ENCODE measurements at places on chromosomes 13 and 19.

DNA sequence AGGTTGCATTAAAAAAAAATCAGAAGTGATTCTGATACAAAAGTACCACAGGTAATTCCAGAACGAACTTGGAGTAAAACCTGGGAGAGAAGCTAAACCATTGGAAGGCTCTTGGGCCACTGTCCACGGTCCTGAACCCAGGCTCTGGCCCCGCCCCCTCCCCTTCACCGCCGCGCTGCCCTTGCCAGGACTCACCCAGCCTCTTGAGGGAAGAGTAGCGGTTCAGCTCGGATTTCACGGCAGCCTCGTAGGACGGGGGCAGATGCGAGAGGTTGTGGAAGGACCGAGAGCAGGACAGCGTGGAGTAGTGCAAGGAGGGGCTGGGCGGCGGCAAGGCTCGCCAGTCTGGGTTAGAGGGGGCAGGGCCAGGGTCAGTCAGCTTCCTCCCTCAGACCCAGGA, 5.7 kb downstream of the SHISA7 start:
- DNase-seq, result no peak

GRCh38 chr19:49823472-49823871, 5.4 kb downstream of the MED25 start:
- DNase-seq, result no peak

DNA sequence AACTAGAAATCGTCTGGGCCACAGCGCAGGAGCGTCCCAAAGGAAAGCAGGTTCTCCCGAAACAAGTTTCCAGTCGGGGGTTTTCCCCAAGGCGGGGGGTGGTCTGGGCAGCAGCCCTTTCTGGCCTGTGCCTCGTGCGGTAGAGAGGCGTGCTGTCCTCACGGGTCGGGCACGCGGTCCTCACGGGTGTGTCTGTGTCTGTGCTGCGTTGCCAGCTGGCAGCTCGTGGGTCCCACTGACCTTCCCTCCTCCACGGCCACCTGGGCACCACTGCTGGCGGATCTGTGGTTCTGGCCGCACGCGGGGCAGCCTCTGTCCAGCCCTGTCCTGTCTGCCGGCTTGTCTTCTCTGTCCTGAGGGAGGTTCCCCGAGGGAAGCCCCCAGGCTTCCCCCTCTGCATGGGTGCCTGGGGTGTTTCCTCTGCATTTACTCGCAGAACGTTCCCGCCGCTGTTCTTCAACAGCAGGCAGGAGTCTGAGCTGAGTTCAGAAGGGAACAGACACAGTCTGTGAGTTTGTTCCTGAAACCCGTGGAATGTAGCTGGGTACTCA, 98.2 kb upstream of the MCF2L start:
- no peak for DNase-seq

DNA sequence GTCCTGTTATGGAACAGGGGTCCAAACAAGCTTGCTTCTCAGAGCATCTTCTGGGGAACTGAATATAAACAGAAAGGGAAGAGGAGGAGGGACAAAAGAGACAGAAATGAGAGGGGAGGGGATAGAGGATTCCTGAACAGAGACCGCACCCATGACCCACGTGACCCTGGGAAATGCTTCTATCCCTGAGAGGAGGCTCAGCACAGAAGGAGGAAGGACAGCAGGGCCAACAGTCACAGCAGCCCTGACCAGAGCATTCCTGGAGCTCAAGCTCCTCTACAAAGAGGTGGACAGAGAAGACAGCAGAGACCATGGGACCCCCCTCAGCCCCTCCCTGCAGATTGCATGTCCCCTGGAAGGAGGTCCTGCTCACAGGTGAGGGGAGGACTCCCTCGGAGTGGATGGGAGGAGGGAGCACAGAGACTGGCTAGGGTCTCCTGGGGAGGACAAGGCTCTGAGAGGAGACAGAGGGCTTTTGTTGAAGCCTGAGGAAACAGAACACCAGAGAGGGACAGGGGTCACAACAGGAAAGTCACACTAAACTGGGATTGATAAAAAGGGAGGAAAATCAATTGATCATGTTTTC, at the start of gene CEACAM6:
Gene CEACAM6, plus strand, starts transcription at position 203 of the 586 bp plus-strand sequence. Its CDS starts 109 bp downstream, at position 312.
- no peak for DNase-seq

DNA sequence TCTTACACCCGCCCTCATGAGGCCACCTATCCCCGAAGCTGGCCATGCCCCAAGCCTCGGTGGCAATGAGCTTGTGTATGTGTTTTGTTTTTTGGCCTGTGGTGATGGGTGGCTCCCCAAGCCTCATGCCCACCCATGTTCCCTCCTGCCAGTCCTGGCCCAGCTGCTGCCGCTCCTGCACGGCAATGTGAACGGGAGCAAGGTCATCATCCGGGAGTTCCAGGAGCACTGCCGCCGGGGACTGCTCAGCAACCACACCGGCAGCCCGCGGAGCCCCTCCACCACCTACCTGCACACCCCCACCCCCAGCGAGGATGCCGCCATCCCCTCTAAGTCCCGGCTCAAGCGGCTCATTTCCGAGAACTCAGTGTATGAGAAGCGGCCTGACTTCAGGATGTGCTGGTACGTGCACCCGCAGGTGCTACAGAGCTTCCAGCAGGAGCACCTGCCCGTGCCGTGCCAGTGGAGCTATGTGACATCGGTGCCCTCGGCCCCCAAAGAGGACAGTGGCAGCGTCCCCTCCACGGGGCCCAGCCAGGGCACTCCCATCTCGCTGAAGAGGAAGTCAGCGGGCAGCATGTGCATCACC, 24.6 kb downstream of the UBXN6 start:
- DNase-seq, result no peak

DNA sequence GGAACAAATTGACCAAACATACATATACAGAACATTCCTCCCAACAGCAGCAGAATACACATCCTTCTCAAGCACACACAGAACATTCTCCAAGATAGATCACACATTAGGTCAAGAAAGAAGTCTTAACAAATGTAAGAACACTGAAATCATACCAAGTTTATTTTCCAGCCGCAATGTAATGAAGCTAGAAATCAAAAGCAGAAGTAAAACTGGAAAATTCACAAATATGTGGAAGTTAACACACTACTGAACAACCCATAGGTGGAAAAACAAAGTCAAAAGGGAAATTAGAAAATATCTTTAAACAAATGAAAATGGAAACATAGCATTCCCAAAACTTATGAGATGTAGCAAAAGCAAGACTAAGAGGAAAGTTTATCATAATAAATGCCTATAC, 692.6 kb downstream of the DIAPH3 start:
- DNase-seq, result no peak

DNA sequence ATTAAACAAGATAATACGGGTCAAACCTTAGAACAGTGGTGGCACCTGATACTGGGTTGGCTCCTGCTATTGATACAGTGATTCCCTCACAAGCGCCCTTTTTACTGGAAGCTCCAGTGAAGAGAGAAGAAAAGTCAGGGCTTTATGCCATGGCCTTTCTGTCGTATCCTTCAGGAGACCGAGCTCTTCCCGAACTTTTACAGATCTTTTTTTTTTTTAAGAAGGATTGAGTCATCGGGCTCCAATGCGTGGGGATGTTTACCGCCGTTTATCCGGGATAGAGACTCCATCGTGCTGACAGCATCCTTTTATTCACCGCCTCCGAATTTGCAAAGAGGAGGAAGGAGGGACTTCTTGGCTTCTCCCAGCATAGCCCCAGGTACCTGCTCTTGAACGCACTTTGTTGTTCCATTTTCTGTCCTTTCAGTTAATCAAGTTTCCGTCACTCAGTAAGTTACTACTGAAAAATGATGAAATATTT, 574 bp downstream of the ZNF227 start:
- no peak for DNase-seq

GRCh38 chr19:1659084-1659427, 6.6 kb upstream of the TCF3 start:
- DNase-seq, result no peak

GRCh38 chr19:45021971-45022370, 16.9 kb upstream of the CLASRP start:
- no peak for DNase-seq

- DNase-seq, result no peak
Observed at GRCh38 chr13:49859560-49859959, 67.1 kb upstream of the KPNA3 start.

DNA sequence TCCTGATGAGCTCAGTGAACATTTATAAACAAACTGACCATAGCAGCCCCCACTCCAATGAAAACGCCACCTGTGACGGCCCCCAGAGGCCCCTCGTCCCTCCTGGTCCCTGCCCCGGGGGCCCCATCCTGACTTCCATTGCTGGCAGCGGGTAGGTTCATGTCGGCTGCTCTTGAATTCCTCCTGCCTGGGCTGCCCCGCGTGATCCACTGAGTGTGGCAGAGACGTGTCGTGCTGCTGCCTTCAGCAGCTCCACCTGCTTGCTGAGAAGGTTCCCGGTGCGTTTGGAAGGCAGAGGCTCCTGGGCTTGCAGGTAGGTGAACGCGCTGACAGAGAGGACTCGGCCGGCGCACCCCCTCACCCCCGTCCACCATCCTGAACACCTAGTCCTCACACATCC, 11.6 kb downstream of the C2CD4C start:
- no peak for DNase-seq

GRCh38 chr13:80009760-80010159, 331.2 kb downstream of the SPRY2 start:
- DNase-seq, result no peak

- no peak for DNase-seq
Observed at GRCh38 chr19:1841209-1841924, 6.9 kb downstream of the REXO1 start.

DNA sequence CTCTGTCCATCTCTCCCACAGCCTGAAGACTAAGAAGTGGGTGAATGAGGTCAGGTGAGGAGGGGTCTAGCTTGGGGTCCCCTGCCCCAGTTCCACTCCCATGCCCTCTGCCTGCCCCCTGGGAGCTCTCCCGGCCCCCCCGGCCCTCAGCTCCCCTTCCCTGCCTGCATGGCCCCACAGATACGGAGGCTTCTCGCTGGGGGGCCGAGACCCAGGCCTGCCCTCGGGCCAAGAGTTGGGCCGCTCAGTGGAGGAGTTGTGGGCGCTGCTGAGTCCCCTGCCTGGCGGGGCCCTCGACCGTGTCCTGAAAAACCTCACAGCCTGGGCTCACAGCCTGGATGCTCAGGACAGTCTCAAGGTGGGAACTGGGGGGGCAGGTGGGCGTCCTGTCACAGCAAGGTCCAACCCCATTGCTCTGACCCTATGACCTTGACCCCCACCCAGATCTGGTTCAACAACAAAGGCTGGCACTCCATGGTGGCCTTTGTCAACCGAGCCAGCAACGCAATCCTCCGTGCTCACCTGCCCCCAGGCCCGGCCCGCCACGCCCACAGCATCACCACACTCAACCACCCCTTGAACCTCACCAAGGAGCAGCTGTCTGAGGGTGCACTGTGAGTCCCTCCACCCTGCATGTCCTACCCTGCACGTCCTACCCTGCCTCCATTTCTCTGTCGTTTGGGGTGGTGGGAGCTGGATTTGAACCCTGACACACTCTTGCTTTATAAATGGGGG, 10.9 kb upstream of the ARHGAP45 start:
- no peak for DNase-seq

GRCh38 chr13:33863188-33863789, 45.3 kb downstream of the RFC3 start:
- no peak for DNase-seq

DNA sequence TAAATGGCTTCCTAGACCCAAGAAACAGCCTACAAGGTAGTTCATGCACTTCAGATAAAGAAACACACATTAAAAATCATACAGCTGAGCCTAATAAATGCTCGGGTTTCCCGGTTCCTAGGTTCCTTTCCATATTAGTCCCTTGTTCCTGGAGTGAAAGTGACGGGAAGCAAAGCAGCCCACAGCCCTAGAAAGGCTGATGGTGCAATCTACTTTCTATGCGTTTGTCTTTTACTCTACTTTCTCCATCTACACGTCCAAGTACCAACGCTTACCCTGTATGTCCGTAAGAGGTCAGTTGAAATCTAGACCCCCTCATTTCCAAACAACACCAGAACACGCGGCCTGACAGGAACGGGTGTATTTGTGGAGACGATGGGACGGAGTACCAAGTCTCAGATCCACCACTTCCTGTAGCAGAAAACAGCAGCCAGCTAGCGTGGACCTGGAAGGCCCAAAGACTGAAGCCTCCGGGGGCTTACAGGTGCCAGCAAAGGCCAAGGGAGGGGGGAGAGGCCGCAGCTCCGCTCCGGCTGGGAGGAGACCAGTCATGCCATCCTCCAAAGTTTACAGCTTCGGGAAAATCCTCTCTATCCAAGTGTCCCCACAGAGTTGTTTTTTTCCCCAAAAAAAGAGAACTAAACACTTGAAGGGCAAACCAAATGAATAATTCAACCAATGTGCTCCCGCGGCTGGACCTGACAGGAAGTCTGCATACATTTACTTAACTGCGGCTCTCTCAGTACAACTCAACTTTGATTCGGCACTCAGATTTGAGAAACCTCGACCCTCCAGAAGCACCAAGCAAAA, 34.1 kb downstream of the STK24 start:
- DNase-seq, result no peak

DNA sequence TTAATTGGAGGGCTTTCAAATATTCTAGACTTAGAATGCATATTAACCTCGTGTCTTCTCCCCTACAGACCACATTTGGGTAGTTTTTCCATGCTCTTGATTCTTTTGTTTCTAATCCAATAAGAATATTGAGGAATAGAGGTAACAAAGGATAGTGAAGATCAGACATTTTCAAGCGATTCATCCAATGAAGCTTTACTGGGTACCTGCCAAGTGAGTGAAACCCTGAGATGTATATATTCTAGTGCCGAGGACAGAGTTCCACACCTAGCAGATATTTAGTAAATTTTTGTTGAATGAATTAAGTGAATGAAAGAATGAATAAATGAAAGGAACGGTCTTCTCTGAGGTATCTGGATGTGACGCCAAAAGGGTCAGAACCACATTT, 442 bp upstream of the RFC3 start:
- no peak for DNase-seq

- DNase-seq, result peak; percentile 89
Observed at GRCh38 chr19:38655148-38655824, 7.8 kb downstream of the ACTN4 start.

- DNase-seq, result no peak
Observed at GRCh38 chr19:6067975-6068374, 42.3 kb downstream of the RFX2 start.

DNA sequence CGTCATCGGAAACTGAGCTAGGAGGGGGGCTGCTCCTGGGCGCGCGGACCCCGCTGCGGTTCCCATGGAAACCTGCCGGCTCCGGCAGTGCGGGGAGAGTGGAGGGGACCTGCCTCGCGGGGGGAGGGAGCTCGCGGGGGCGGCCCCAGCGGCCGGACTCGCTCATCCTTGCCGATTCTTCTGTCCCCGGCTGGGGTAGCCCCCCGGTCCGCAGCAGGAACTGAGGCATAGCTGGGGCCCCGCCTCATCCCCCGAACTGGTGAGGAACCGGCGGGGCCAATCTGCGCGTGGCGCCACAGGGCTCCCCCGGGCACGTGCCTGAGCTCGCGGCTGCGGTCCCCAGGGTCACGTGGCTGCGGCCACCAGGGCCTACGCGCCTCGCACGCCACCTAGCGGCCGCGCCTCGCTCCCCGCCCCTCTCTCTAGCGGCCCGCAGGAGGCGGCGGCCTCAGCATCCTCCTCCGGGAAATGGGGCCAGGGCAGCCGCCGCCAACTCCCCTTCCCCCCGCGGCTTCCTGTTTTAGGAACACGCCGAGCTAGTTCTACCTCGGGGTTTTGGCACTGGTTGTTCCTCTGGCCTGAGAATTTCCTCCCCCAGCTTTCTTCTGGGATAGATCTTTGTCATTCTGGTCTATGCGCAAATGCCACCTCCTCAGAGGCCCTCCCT, 1.7 kb upstream of the ELAVL3 start:
- peak; percentile 79 for DNase-seq

All from T-helper 1 cell (primary cell).